ENCODE measurements at places on chromosomes 16 and 17.

- no peak for DNase-seq
These were observed 78.2 kb upstream of the MON1B start for GRCh38 chr16:77112746-77113145.

DNA sequence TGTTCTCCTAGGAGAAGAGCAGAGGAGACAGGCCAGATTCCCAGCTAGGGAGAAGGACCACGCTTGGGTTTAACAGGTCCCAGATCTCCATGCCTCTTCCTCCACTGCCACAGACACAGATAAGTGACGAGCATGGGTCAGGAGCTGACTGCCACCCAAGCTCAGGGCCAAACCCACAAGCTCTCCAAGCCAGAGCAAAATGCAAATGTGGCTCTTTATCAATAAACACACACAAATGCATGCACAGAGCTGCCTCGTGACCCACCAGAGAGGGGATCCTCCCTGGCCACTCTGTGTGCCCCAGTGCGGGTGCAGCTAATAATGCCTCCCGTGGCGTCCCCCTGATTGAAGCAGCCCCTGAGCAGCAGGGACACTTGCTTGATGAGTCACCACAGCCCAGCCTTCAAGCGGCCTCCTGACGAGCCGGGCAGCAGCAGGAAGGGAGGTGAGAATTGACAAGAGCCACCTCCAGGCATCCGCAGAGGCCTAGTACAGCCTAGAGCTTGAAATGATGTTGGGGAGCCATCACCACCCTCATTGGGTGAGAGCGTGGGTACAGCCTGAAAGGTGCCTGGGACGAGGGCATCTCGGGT, 143.9 kb downstream of the CCDC182 start:
- no peak for DNase-seq

GRCh38 chr17:77462553-77463497, 322.1 kb downstream of the SEC14L1 start:
- DNase-seq, result no peak

GRCh38 chr16:49439050-49439449, 65.4 kb downstream of the C16orf78 start:
- no peak for DNase-seq

- DNase-seq, result no peak
These were observed 23.7 kb downstream of the CLEC3A start for GRCh38 chr16:78045865-78046581.
